ENCODE measurements at places on chromosomes 7 and 10.

DNA sequence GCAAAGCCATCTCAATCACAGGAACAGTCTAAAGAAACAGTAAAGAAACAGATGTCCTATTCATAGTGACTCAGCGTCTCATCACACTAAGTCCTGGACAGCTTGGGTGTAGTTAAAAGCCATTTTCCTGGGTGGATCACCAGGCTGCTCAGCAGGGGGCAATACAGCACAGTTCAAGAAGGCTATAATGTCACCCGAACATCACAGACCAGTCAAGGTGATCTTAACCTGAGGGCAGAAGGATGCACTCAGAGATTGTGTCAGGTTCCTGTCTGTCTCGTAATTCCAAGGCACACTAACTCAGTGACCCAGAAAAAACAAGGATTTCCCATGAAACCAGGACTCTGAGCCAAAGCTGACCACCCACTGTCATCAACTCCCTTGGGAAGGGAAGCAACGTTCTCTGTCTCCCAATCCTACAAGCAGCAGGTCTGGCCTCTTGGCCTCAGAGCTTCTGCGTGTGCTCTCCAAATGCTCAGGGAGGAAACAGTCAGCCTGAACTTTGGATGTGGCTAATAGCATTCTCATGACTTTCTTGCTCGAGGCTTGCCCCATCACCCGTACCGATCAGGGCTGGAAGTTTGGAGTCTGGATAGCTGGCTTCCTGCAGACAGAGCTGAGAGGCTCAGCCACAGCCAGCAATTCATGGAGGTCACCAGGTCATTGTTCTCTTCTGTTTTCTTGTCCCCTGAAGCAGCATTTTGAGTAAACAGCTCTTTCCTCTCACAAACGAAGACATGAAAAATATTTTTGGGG lies 90.4 kb upstream of the FAM171A1 start:
- peak; percentile 39 for DNase-seq

DNA sequence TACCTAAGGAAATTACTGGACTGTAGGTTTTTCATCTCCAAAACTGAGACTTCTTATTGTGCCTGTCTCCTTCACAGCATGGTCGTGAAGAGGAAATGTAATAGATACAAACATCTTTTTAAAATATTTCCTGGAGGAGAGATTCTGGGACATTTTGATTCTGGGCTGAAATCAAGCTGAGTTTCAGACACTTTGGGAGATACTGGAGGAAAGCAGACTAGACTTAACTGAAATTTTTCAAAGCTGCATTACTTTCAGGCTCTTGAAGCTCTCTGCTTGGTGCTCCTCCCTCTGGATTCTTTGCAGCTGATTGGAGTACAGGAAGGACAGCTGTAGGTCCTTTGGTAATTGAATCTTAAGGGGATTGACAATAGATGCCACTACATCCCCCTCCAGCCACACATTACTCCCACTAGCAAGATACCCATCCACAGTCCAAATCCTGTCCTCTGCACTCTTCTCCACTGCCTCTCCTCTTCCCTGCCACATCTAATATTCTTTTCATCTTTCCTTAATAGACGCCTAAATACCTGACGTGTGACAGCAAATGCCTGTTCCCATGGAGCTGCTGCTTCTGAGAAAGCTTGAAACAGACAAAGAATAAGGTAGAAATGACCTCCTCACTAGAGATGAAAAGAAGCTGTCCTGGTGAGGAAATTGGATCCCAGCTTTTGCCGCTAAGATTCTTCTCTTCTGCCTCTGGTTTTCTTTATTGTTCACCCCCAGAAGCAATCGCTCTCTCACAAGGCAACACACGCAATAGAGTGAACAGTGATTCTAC lies 111.5 kb upstream of the PHYHIPL start:
- DNase-seq = no peak

GRCh38 chr10:124592736-124593430 lies 131.3 kb downstream of the LHPP start:
- no peak for DNase-seq

GRCh38 chr7:104967088-104967487 lies 46.9 kb upstream of the KMT2E start:
- no peak for DNase-seq

GRCh38 chr10:123990889-123991288 lies 99.3 kb upstream of the CPXM2 start:
- no peak for DNase-seq

- no peak for DNase-seq
Measured at GRCh38 chr7:94962661-94963060, 55.3 kb downstream of the PPP1R9A start.

DNA sequence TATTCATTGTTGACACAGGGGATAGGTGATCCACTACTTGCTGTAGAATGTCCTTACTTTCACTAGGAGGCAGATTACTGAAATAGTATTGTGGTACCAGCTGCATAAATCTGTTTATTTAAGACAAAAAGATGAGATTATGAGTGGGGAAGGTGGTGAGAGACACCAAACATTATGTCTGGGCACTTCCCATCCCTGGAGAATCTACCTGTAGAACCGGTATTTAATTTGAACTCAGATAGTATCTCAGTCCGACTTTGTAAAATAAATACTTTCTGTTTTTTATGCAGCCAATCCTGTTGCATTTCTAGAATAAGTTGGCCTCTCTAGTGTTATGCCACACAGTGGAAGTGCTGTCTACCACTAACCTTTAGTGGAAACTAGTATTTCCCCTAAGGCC lies 13.4 kb downstream of the BCCIP start:
- no peak for DNase-seq
